Stimulated activated CD4-positive, alpha-beta T cell treated with anti-CD3 and anti-CD28 coated beads, Interleukin-12 subunit alpha, Interleukin-12 subunit beta, amount 100 ng/mL, for 48 hours (primary cell): ENCODE measurements at places on chromosomes 1 and 21.

- no peak for DNase-seq
These were observed 100.5 kb upstream of the ZBTB40 start for GRCh38 chr1:22350924-22351767.

- DNase-seq = no peak
These were observed 436.7 kb upstream of the TMPRSS15 start for GRCh38 chr21:18840239-18840638.

- no peak for DNase-seq
These were observed 54.7 kb upstream of the MPC2 start for GRCh38 chr1:167991546-167991945.

GRCh38 chr1:110336300-110337039 is 2.7 kb upstream of the RBM15 start:
- DNase-seq = no peak

DNA sequence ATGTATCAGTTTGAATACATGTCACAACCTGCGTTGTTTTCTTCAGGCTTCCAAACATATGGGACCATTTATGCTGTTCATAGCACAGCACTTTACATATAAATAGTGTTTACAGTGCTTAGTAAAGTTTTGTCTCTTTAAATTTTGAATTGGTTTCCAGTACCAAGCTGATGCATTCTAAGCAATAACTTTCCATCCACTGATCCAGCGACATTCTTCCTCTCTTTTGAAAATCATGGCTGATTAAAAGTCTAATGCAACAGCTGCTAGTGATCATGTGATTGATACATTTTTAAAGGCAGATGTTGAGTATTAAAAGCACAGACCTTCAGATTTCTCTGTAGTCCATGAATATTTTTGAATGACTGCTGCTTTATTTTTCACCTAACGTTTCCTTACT is 154.9 kb downstream of the PTPRC start:
- DNase-seq = no peak

- no peak for DNase-seq
These were observed 54.6 kb downstream of the STXBP3 start for GRCh38 chr1:108801101-108801500.

DNA sequence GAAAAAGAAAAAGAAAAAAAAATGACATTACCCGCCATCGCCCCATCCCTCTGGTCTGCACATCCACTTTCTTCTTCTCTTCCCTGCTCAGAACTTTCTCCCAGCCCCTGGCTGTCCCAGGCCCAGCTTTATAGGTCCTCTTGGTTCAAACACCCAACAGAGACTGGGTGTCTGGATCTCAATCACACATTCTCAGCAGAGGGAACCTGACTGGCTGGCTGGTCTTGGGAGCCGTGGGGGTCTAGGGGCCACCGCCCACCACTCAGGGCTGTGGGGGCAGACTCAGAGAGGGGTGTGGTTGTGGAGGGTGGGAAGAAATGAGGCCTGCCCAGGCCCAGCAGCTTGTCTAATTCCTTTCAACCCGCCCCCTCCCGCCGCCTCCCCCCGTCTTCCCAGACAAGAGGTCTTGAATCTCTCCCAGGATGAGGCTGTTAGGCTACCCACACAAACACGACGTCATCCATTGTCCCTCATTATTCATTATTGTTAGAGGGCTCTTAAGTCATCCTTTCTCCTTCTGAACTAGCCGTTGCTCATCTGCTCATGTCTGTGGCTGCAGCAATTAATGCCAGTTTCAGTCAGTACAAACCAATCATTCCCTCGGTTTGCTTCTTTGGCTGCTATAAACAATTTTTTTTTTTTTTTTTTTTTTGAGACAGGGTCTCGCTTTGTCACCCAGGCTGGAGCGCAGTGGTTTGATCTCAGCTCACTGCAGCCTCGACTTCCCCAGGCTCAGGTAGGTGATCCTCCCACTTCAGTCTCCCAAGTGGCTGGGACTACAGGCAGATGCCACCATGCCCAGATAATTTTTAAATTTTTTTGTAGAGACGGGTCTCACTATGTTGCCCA is 40.6 kb upstream of the CLIC4 start:
- DNase-seq = no peak

GRCh38 chr1:6927626-6928025 is 142.4 kb downstream of the CAMTA1 start:
- no peak for DNase-seq

DNA sequence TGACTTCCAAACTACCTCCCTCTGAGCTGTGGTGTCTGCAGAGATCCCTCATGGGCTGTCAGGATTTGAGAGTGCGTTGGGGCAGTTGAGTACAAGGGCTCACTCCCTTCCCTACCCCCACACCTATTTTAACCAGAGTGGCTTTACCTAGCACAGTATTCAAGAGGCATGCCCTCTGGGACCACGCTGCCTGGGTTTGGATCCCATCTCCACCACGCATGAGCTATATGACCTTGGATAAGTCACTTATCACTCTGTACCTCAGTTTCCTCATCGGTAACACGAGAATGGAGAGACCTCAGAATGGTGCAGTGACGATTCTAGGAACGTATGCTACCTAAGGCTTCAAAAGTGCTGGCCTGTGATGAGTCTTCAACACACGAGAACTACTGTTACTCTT is 147.3 kb upstream of the WNT4 start:
- no peak for DNase-seq

DNA sequence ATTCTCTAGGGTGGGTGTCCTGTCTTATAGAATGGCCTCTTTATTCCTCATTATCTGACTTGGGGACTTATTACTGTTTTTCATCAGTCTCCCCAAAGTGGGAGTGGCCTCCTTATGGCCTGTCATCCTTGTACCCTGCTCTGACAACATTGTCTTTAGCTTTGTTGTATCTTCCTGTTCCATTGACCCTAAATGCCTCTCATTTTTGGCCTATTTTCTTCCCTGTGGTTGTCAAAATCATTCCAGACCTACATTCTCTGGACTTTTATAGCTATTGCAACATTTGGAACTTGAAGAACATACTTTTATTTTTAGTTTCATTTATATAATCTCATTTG is 9.7 kb downstream of the SFT2D2 start:
- DNase-seq = no peak

GRCh38 chr1:235640580-235640979 is 9.0 kb downstream of the GNG4 start:
- no peak for DNase-seq

DNA sequence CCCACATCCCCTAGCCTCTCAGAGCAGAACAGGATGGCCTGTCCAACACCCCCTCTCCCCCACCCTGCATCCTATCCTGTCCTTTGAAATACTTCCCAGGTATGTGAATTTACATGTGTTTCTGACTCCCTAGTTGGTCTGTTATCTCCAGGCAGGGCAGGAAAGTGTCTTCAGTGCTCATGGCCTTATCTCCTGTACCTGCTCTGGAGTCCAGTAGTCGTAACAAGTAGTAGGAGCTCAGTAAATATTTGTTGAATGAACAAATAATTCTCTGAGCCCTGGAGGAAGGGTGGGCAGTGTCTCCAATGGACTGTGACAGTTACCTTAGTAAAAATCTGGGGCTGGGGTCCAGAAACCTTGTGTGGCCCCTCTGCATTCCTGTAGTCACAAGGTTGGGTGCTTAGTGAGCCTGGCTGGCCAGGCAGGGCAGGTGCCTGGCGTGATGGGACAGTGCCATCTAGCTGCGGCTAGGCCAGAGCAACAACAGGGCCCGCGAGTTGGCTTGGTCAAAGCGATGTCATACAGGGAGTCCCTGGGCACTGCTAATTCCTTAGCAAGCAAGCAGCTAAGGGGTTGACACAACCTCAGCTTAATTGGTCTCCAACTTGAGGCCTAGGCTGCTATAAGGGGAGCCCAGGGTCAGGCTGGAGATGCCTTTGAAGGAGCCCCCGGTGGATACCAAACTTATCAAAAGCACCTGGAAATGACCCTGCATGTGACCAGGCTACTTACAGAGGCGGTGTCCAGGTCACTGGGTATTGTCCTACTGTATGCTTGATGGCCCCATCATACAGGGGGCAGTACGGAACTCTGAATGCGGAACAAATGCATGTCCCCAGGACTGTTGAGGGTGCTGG is 89.0 kb upstream of the PPM1J start:
- peak; percentile 49 for DNase-seq

DNA sequence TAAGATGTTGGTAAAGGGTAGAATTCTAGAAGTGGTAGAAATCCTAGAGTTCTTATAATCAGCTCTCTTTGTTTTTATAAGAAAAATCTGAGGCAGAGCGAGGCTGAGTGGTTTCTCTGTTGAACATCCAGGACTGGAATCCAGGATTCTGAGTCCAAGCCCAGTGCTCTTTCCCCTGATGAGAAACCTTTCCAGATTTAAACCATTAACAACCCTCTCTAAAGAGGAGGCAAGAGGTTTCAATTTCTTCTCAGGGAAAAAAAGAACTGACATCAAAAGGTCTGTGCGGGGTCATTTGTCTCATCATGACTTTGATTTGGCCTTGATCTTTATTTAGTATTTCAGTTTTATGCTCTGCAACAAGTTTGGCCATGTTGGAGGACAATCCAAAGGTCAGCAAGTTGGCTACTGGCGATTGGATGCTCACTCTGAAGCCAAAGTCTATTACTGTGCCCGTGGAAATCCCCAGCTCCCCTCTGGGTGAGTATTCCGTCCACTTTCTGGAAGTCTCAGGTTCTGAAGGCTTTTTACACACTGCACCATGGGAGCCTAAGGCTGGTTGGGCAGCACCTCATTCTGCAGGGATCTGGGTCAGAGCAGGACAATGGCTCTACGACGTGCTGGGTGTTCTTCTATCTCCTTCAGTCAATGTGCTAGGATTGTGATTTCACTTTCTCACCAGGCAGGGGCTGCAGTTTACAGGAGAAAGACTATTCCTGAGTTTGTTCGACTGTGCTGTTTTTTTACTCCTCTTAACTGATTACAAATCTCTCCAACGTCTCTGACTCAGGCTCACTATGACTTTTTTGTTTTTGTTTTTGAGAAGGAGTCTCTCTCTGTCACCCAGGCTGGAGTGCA is 18.9 kb upstream of the CCT8 start:
- DNase-seq = no peak

DNA sequence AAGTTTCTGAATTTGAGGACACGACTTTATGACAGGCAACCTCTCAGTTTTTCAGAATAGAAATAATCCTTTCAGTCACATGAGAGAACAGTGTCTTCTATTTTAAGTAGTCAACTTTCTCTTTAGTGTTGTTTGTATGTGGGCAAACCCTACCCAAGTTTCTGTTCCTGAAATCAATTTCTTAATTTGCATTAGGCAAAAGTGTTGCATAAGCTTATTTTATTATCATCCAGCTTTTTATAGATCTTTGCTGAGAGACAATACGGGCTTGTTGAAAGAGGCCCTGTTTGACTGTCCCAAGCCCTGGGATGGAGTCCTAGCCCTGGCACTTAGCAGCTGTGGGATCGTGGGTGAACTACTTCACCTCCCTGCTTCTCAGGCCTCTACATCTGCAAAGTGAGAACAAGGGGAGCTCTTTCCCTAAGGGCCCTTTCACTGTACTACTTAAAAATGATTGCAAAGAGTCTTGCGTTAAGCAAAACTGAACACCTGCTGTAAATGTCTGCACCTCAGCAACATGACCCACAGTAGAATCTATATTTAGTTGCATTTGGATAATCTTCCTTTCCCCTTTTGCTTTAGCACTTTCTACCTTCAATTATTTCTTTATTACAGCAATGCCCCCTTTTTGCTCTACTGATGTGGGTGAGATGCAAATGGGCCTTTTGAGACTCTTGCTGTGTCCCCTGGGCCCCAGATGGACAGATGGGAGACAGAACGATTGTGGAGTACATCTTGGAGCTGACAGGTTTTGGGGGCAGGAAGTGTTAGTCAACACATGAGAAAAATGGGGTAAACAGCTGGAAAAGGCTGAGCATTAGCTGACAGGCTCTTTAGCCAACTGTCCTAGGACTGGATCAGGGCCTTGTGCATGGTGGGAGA is 41.0 kb upstream of the SCAF4 start:
- no peak for DNase-seq

GRCh38 chr1:34073028-34073695 is 91.9 kb downstream of the CSMD2 start:
- DNase-seq = no peak

DNA sequence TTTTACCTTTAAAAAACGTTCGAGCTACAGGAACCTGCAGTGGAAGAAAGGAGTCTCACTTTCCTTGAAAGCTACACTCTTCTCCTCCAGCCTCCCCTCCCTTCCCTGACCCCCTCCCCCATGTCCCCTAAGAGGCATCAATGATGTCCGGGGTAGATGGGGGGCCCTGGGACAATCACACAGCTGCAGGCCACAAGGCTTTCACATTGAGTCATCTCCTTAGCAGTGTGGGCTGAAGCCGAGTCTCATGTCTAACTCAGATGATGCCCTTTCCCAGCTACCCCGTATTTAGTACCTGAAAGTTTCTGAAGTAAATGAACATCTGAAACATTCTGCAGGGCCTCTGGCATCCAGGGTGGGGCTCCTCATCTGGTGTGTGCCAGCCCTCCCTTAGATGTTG is 6.3 kb upstream of the GPR25 start:
- DNase-seq = peak; percentile 36

DNA sequence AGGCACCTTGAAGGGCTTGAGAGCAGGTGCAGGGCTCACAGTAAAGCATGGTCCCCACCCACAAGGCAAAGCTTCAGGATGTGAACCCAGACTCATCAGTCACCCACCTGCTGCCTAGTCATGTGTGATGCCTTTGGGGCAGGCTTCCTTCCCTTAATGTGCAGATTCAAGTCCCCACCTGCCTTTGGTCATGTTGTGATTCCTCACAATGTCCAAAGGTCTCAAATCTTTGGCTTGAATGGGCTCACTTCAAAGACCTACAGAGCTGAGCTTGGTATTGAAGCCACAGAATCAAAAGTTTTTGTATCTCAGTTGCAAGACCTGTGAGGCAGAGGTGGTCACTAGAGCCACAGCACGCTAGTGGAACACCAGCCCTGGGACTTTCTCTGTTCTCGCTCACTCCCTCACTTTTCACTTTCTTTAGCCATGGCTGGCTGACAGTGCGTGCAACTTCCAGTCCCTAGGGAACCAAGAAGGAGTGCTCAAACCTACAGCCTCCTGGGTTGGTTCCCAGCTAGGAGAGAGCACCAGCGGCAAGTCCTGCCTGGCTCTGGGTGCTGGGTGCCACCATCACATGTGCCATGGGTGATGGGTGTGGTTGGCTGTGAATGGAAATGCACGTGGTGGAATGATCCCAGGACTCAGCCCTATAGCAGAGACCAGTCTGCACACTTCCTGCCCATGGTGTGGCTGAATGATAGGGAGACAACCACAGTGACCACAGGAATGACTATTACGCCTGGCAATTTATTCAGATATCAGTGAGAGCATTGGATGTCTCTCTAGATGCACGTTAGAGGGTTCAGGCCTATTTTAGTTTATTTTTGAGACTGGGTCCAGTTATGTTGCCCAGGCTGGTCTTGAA is 26.4 kb upstream of the CLIC6 start:
- no peak for DNase-seq

DNA sequence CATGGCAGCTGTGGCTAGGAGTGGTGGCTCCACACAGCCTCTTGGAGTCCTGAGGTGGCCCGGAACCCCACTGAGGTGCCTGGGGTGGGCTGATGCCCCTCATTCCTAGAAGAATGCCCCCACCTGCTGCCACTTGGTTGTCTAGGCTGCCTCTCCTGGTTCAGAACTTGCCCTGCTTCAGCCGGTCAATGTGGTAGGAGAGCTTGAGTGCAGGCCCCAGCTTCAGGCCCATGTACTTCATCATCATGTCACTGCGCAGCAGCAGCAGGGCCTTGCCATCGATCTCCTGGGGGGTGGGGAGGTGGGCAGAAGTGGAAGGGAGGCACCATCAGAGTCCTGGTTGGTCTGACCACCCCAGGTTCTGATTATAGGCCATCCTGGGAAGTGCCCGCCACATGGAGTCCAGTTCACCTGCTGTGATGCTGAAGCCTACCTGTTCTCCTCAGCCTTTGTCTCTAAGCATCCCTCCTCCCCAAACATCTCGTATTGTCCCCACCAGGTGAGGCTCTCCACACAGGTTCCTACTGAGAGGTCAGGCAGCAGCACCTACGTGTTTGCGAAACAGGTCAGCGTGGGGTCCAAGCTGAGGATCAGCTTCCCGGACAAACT is 6.6 kb upstream of the SLFNL1 start:
- no peak for DNase-seq
